Stimulated activated CD8-positive, alpha-beta memory T cell treated with anti-CD3 and anti-CD28 coated beads, Interleukin-4, amount 100 ng/mL, for 24 hours (primary cell): ENCODE measurements at places on chromosomes 16 and 17.
A peak's percentile ranks its signal among the peaks of the same experiment; 100 is the strongest.

GRCh38 chr17:45229681-45230409 is 8.2 kb downstream of the FMNL1 start:
- no peak for DNase-seq

DNA sequence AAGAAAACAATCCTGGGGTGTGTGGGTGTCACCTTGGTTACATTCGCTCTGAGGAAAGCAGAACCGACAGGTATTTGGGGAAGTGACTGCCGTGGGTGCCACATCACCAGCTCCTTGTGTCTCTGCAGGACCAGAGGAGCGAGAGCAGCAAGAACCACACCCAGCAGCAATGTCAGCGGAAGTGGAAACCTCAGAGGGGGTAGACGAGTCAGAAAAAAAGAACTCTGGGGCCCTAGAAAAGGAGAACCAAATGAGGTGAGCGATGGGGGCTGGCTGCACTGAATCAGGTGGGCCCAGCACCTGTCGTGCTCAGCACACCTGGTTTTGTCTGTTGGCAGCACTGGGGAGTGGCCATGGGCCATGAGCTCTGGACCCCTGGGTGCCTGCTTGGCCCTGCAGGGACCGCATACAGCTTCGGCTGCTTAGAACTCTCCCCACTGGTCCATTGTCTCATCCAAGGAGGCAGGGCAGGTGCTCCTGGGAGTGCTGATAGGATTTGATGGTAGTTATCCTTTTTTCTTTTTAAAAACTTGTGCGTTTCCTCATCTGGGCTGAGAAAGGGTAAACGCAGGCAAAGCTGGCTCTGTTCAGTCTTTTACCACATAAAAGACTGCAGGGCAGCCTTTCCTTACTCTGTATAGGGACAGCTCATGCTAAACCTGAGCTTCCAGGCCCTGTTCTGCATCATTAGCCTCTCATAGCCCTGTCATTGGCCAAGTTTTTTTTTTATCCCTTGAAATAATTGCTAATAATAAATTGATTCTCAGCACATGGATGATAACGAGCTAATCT is 29.4 kb downstream of the HMOX2 start:
- DNase-seq = peak; percentile 25

DNA sequence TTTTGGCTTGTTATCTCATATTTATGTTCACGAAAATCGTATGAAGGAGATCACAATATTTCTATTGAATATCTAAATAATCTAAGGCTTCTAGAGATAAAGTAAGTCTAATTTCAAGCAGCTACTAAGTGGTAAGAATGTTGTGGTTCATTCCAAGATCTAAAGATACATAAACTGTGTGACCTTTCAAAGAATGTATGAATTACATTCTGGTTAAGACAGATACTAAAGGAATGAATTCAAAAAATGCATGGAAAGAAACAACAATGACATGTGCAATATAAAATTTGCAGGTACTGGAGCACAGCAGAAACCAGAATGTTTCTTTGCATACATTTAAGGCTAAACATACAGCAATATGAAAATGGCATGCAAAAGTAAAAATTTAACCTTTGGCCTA is 1214.6 kb downstream of the CDH8 start:
- no peak for DNase-seq

DNA sequence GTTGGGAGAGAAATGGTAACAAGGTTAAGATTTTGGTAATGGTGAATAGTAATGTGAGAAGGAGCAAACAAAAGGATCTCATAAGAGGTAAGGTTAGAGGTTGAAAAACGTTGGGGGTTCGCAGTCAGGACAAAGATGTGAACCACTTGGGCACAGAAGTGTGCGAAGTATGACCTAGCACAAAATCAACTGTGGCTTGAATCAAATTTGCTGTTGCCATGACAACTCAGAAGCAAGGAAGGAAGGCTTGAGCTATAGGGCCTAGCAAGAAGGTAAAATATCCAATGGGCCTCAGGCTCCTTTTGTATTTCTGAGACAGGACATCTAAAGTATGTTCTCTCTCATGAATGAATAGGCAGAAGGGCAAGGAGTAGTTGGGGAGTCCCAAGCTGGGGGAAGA is 24.5 kb upstream of the TEKT1 start:
- DNase-seq = no peak

DNA sequence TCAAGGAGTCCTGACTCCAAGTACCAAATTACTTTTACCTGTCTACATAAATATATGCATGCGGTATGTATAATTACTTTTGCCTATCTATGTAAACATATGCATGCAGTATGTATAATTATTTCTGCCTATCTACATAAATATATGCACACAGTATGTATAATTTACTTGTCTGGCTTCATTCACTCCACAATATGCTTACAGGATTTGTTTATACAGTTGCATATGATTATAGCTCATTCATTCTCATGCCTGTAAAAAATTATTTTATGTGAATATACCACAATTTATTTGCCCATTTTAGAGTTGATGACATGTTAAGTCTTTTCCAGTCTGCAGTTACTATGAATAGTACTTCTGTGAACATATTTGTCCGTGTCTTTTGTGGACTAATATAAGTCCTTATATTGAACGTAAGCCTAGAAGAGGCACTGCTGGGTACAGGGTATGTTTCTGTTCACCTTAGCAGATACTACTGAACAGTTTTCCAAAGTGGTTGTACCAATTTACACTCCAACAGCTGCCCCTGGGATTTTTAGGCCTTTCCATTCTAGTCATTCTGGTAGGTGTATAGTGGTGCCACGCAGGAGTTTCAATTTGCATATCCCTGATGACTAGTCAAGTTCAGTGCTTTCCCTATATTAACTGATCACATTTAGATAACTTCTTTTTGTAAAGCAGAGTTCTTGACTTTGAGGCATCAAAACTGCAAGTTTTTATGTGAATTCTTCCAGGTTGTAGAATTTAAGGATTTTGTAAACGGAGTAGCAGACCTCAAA is 47.0 kb downstream of the MARVELD3 start:
- no peak for DNase-seq

GRCh38 chr17:42566215-42566882 is 551 bp upstream of the MLX start:
- no peak for DNase-seq

DNA sequence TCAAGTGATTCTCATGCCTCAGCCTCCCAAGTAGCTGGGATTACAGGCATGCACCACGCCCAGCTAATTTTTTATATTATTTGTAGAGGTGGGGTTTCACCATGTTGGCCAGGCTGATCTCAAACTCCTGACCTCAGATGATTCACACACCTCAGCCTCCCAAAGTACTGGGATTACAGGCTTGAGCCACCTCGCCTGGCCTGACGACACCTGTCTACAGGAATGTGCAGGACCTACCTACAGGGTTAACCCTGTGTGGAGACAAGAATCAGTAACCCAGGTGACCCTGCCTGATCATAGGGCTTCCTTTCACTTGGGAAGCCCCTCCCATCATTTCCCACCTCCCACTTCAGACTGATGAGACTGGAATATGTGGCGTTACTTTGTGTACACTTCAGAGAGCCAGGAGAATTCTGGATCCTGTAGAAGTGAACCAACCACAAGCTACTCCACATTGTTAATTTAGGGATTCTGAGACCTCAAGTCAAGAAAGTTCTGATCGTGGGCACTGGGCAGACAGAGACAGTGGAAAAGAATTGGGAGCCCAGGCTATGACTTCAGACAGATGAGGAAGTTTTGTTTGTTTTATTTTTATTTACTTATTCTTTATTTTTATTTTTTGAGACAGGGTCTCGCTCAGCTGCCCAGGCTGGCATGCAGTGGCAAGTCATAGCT is 5.7 kb upstream of the MILR1 start:
- DNase-seq = no peak

- DNase-seq = no peak
Measured at GRCh38 chr17:61495161-61495857, 43.1 kb downstream of the TBX4 start.

- no peak for DNase-seq
Measured at GRCh38 chr16:17529982-17530760, 59.4 kb upstream of the XYLT1 start.

- no peak for DNase-seq
Measured at GRCh38 chr17:79865351-79866210, 26.3 kb upstream of the CBX4 start.

DNA sequence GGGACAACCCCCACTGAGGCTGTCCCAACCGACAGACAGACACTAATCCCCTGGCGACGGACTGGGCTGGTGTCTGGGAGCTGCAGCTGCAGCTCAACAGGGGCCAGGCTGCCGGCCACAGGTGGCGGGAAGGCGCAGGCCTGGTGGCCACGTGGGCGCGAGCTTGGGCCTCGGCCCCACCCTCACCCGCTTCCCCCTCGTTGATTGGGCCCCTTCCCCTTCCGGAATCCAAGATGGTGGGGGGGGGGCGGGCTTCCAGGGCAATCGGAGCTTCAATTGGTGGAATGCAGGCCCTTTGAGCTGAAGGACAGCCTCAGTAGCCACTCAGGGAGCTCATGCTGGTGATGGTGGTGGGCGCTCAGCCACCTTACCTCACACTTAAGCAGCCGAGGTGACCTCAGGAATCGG is 8.7 kb upstream of the TBX4 start:
- no peak for DNase-seq

DNA sequence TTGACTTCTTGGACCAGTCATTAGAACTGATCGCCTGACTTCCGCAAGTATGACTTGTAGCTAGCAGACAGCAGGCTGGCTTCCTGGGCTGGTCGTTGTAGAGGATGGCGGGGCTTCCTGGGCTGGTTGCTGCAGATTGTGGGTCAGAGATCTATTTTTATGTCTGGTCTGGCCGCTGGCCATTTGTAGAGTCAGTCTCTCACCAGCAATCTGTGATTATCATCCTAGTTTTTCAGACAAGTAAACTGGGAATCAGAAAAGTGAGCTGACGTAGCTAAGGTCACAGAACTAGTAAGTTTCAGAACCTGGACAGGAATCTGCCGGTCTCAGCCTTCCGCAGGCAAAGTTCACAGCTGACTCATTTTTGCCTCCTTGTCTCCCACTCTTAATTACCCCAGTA is 19.1 kb downstream of the GPR142 start:
- no peak for DNase-seq

DNA sequence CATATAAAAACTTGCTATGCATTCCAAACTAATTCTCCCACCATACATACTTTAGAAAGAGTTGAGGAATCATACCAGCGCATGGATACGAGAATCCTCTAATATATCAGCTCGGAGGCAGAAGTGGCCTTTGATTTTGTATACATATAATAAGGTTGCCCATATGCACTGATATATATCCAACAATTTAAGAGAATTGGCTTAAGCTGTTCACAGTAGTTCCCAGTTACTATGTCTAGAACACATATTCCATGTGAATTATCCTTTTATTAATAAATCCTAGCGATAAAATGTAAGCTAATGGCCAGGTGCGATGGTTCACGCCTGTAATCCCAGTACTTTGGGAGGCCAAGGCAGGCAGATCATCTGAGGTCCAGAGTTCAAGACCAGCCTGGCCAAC is 19.3 kb upstream of the ERN1 start:
- no peak for DNase-seq

DNA sequence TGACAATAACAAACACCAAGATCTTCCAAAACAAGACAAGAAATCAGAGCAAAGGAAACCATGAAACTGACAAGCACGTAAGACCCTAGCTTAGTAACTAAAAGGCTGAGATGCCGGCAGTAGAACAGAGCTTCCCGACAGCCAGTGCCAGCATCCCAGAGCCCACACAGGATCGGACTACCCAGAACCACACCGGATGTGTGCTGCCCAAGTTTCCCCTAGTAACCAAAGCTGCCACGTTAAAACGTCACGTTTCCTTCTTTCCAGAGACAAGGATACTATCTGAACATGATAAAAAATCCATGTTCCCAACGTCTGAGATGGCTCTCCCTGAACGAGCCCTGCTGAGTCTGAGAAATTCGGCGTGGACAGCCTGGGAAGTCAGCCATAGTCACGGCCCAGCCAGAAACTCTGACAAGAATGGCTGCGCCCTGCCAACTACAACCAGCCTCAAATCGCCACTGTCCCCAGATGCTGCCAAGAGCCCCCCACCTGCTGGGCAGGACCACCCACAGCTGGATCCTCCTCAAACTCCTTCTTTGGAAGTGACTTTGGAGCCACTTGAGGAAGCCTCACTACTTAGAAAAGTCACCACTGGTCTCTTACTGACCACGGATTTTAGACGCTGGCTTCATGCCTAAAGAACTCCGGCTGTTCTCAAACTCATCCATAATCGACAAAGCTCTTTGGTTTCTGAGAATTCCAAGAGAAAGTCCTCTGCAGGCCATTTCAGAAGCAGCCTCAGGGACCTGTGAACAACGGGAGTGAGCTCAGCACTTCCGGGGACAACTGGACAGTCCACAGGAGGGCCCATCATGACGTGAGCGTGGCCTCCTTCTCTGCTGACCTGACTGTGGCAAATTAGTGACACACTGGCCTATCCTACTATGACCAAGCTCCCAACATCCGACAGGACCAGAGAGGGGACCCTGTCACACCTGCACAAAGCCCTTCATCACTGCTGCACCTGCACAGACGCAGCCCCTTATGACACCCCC is 16.7 kb downstream of the CCDC57 start:
- DNase-seq = no peak

GRCh38 chr16:82045465-82045864 is 10.4 kb downstream of the HSD17B2 start:
- DNase-seq = no peak

DNA sequence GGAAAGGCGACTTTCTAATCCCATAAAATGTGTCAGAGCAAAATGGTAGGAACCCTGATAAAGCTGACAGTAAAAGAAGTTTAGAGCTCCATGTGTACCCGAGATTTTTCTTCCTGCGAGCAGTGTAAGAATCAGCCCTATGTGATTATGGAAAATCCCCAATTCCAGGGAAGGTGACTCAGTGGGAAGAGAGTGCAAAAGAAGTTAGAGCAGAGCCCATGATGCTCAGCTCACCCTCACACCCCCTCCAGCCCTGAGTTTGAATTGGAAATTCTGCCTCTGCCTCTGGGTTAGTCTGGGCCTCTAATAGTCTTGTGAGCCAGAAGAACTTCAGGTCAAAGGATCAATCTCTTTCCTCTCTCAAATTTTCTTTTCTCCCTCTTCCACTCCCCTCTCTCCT is 12.5 kb downstream of the C17orf78 start:
- DNase-seq = no peak

- DNase-seq = no peak
Measured at GRCh38 chr17:79890706-79891105, 51.5 kb upstream of the CBX4 start.

DNA sequence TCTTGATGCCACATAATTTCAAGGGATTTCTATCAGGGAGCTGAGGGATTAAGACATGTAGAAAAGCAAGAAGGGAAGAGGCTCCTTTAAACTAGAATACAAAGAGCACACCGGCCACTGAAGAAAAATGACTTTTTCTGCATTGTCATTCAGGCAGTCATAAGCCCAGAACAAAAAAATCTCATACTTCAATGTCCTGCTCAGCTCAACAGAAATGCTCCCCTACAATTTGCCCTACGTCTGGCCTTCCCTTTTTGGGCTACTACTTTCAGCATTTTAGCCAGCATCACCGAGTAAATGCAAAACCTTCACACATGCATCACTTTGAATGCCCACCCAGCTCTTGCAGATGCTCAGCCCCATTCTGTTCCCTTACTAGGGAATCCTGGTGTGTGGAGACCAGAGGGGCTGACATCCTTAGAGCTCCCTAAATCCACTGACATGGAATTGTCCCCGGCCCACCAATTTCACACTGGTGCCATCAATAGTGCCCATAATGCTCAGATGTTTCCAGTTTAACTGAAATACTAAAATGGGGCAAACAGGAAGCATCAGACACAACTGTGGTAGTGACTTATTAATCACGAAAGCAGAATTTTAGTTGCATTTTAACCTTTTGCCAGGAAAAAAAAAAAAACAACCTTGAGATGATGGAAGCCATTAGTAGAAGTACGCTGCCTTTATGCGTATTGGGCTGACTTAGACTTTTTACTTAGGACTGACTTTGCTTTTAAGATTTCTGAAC is 2.7 kb downstream of the MAP3K14 start:
- no peak for DNase-seq

- DNase-seq = no peak
Measured at GRCh38 chr16:46901709-46902108, 17.5 kb downstream of the GPT2 start.
